ENCODE measurements at places on chromosomes 1 and 21.

GRCh38 chr1:241115784-241116183 lies 241.2 kb downstream of the RGS7 start:
- DNase-seq, result no peak

DNA sequence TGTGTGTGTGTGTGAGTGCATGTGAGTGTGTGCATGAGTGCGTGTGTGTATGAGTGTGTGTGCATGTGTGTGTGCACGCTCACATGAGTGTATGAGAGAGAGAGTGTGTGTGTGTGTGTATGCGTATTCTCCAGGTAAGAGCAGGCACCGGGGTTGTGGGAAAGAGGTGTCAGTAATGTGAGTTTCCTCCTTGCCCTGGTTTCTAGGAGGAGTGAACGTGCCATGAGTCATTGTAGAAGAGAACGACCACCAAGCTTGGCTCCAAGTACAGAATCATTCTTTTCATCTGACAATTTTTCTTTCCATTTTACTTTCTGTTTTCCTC lies 79.1 kb downstream of the POFUT2 start:
- no peak for DNase-seq

- peak; percentile 38 for DNase-seq
These were observed 139.7 kb upstream of the BEND5 start for GRCh38 chr1:48916130-48917069.

DNA sequence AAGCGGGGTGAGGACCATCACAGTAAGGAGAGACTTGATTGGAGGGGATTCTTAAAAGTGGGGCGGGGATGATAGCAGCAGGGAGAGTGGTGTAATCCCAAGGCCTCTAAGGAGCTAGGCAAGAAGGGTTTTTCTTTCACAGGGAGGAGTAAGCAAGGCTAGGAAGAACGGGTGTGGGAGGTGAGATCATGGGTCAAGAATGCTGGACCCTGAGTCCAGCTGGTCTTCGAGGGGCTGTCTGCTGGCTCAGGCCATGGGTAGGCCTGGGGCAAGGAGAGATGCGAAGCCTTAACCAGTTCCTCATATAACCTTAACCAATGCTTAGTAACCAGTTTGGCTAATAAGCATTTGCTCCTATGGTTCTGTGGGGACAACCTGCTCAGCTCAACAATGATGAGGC lies 599.1 kb downstream of the NPHP4 start:
- no peak for DNase-seq

- no peak for DNase-seq
These were observed 35.9 kb upstream of the MPZL1 start for GRCh38 chr1:167685844-167686243.

- DNase-seq, result no peak
These were observed 2.5 kb upstream of the DENND2D start for GRCh38 chr1:111202707-111203623.

GRCh38 chr1:165436994-165437393 lies 7.9 kb downstream of the RXRG start:
- no peak for DNase-seq

DNA sequence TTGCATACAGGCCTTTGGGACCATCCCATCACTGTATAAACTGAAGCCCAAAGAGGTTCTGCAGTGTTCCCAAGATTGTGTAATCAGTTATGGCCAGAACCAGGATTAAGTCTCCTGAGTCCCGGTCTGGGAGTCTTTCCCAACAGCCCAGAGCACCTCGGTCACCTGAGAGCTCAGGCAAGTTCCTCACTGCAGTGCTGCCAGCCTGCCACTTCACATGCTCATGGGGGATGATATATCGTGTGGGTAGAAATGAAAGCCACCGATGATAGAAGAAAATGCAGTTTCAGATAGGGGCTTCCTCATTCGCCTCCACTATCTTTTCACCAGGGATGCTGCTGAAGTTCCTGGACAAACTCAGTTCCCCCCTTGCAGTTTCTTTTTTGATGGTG lies 30.4 kb downstream of the FHAD1 start:
- no peak for DNase-seq

GRCh38 chr1:221045842-221046831 lies 166.9 kb downstream of the HLX start:
- DNase-seq, result no peak

GRCh38 chr1:209769171-209769904 lies 13.5 kb downstream of the TRAF3IP3 start:
- DNase-seq, result no peak

DNA sequence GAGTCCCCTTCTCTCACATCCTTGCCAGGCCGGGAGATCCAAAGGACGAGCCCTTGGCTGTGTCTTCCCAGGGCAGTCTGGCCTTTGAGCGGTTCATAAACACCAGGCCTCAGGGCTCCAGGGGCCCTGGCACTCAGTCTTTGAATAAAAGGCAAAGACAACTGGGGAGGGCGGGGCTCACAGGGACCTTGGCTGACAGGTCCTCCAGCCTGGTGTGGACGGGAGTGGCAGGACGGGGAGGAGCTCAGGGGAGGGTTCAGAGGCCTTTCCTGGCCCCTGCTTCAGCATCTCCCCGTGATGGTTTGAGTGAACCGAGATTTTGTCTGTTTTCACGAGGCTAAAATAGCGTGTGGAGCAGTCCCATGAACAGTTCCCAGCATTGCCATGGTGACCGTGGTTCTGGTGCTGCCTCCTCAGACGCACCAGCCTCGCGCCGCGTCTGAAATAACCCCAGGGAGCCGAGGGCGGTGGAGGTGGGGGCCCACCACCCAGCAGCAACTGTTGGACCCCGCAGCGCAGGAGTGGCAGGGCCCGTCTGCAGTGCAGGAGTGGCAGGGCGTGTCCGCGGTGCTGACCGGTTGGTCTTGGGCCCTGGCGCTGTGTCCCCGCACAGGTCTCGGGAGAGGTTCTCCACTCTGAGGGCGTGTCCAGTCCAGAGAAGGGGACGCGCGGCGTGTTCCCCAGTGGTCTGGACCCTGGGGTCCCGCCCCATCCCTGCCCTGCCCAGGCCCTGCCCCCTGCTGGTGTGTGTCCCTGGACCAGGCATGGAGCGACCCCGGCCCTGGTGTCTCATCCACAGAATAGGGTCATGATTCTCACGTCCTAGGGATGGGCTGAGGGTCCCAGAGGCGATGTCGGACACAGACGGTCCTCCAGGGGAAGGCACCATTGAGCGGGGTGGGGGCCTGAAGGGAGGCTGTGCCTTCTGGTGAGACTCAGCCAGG lies 7.1 kb upstream of the PRKCZ start:
- no peak for DNase-seq

DNA sequence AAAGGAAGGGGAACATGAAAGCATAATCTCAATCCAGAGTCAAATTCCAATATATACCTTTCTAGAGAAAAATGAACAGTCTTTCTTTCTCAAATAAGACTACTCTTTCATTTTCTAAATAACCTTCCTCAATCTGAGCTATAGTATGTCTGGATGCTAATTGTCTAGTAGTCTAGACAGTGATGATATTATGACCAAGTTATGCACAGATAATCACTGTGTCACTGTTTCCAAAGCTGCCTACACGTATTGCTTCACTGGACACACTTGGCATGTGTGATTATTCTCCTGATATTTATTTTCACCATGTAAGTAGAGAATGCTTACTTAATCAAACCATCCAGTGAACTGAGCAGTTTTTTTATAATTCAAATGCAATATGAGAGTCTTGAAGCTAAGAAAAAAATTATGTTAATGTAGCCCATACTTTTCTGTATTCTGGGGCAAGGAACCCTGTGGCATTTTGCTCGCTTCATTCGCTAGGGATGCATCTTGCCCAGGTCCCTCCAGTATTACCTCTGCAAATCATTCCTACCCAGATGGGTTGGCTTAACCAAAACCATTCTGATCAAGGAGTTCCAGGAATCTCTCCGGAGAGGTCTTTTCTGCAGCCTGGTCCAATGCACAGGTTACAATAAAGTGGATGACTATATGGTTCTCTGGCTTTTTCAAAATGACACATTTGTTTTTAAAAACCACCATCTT lies 303.1 kb upstream of the RUNX1 start:
- DNase-seq, result no peak

GRCh38 chr1:70583522-70583921 lies 172.5 kb downstream of the CTH start:
- no peak for DNase-seq
